ENCODE measurements at places on chromosomes 7 and 10.

GRCh38 chr7:155291045-155291530, 6.6 kb upstream of the INSIG1 start:
- no peak for DNase-seq

DNA sequence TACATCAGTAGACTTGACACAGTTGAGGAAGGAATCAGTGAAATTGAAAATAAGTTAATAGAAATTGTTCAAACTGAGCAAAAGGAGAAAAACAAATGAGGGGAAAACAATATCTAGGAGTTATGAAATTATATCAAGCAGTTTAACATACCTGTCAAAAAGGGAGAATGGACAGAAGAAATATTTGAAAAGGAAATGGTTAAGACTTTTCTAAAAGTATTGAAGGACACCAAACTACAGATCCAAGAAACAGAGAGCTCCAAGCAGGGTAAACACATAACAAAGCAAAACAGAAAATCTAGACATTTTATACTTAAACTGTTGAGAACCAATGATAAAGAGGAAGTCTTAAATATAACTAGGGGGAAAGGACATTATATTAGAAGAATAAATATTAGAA, 8.6 kb upstream of the GIMAP5 start:
- DNase-seq: no peak

- no peak for DNase-seq
Measured at GRCh38 chr7:24384362-24385030, 100.5 kb downstream of the NPY start.

DNA sequence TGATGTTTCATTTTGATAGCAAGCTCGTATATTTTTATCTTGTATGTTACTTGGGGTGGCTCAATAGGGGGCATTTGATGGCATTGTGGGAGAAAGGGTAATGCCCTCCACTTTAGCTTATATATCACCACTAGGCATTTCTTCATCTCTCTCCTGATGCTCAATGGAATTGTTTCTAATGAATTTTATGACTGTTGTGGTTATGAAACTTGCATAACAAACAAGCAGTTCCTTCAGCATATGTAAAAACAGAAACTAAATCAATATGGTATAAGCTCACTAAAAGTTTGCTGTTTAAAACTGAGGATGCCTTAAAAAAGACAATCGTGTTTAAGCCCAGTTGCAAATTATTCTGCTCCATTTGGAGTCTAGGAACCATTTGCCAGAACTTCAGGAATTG, 75.5 kb downstream of the CDK14 start:
- DNase-seq: no peak

- no peak for DNase-seq
Measured at GRCh38 chr7:70426249-70426880, 705.6 kb upstream of the GALNT17 start.

- DNase-seq: no peak
Measured at GRCh38 chr7:495326-495725, 24.3 kb downstream of the PDGFA start.

GRCh38 chr10:97821308-97822038, 28.2 kb upstream of the GOLGA7B start:
- no peak for DNase-seq

DNA sequence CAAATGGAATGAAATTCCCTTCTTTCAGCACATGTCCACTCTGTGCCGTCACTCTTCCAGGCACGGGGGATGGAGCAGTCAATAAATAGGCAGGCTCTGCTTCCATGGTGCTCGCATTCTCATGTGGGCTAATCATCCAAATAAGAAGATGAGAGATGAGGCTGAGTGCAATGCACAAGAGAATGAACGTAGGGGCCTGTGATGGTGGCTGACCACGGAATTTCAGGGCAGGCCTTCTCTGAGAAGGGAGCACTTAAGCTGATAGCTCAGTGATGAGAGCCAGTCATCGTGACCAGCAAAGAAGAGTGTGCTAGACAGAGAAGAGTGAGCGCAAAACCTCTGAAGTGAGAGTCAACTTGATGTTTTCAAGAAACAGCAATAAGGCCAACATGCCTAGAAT, 47.9 kb downstream of the TAF3 start:
- no peak for DNase-seq

GRCh38 chr7:14096159-14096558, 106.7 kb upstream of the ETV1 start:
- no peak for DNase-seq

DNA sequence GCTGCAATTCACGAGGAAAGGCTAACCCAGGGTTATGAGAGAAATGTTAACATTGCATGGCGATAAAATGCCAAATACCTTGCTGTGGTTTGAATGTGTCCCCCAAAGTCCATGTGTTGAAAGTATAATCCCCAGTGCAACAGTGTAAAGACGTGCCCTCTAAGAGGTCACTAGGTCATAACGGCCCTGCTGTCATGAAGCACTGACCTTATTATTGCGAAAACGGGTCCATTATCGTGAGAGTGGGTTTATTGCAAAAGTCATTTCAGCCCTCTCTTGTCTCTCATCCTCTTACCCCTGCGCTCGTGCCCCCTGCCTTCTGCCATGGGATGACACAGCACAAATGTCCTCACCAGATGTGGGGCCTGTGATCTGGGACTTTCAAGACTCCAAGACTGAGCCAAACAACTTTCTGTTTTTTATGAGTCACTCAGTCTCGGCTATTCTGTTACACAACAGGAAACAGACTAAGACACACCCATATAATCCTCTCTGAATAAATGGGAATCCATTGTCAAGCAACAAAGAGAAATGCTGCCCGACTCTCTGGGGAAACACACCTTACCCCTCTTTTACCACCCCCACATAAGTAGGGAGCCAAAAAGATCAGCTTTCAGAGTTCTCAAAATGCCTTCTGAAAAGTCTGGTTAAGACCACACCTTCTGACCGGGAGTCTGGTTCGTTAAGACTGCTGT, 73.1 kb upstream of the UCN3 start:
- DNase-seq: peak; percentile 40

- DNase-seq: no peak
Measured at GRCh38 chr7:73734619-73735527, 3.7 kb downstream of the ABHD11 start.

DNA sequence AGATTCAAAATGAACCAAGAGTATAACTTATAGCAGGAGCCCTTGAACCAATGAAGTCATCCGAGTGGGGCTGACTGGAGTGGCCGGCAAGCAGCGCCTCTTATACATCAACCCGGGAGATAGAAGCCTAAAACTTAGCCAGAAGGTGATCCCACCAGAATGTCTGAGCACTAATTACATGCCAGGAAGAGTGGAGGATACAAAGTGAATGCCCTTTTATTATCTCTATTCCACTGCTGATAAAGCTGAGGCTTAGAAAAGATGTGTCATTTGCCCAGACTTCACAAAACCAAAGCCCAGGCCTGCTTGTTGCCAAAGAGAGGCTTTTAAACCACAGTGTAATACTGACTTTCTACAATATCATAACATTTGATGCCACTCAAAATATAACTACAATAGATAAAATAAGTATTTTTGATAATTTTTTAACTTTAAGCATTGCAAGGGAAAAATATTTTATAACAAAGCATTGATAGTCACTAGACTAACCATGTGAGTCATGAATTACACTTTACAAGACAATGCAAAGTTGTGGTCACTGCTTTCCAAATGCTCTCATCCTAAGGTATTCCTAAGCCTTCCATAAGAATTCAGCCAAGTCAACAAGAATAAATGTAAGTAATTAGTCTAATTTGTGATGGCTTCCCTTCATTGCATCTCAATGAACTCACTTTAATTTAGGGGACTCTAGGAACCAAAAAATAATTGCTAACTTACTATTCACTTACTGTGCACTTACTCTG, 58.6 kb upstream of the ARID5B start:
- DNase-seq: no peak

GRCh38 chr7:107486041-107486440, 16.2 kb downstream of the GPR22 start:
- no peak for DNase-seq

- no peak for DNase-seq
Measured at GRCh38 chr10:108662975-108663374, 1260.3 kb downstream of the XPNPEP1 start.

- DNase-seq: no peak
Measured at GRCh38 chr10:131032329-131033165, 279.0 kb downstream of the TCERG1L start.

GRCh38 chr10:88934900-88935672, 17.5 kb downstream of the ACTA2 start:
- no peak for DNase-seq
